ENCODE measurements at places on chromosomes 1 and 21.

DNA sequence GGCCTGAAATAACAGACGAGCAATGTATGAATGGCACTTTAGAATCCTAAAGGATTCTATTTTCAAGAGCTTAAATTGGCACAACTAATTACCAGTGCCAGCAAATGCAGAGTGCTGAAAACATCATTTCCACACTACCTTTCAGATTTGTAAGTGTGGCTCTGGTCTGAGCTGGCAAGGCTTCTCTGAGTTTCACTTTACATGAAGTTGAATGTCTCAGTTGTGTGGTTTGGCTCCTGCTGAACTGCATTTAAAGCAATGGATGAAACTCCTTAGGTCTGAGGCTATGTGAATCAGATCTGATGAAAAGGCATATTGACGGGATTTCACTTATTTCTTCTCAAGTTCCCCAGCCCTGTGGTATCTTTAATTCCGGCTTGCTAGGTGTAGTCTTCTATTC, 114.8 kb upstream of the PTGFR start:
- DNase-seq = no peak

DNA sequence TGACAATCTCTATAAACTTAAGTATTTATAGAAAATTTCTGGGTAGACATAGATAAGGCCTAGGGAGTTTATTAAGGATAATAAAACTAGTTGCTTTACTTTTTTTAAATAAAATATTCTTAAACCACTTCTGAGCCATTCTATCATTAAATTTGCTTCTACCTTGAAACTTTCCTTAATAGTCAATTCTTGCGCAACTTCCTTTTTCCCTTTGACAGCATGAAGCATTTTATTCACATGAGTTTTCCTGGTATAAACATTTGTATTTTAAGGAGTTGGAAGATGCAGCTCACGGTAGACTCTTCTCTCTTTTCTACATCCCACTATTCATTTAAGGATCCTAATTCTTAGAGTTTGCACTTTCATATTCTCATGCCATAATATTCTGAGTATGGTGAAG, 75.8 kb upstream of the DPH5 start:
- no peak for DNase-seq

DNA sequence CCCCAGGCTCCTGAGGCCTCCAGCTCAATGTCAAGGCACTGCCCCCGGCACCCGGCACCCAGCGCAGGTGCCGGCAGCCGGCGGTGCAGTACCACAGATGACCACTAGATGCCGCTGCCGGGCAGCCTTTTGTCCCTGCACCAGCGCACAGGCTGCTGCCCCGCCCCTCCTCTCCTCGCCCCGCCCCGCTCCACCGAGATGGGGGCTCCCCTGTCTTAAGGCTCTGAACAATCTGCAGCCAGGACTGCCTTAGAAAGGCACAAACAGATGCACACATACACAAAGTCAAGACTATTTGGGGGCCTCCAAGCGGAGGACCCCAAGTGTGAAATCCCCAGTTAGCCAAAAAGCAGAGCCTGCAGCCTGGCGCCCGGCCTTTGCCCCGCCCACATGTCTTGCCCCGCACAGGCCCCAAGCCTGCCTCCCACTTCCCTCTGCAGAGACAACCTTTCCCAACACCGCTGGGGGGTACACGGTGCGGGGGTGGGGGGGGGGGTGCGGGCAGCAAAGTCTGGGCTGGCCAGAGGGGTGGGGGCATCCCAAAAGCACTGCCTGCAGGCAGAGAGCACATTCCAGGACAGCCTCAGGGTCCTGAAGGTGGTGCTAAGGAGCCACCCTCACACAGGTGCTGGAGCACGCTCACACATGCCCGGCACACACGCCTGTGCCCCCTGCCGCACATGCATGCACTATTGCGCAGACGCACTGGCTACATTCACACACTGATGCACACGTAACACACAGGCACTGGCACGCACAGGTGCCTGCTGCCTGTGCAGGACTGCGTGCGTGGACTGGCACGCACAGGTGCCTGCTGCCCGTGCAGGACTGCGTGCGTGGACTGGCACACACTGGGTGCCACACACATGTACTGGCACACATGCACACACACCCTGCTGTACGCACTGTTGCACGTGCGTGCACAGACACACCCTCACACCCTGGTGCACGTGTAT, 37.1 kb downstream of the ARHGEF16 start:
- DNase-seq = peak; percentile 98

DNA sequence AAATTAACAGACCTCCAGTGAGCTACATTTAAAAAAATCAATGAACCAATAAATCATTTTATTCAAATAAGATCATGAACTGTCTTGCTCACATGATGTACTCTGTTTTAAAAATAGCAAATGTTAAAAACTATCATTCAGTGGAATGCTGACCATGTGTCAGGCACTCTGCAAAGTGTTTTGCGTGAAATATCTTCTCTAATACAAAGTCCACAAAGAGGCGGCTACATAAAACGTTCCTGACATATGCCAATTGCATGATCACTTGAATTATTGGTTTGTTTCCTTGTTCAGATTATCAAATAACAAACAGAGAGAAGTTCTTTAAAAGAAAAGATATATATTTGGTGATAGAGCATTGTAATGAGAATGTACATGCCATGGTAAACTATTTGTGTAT, 10.7 kb downstream of the FMO2 start:
- no peak for DNase-seq

DNA sequence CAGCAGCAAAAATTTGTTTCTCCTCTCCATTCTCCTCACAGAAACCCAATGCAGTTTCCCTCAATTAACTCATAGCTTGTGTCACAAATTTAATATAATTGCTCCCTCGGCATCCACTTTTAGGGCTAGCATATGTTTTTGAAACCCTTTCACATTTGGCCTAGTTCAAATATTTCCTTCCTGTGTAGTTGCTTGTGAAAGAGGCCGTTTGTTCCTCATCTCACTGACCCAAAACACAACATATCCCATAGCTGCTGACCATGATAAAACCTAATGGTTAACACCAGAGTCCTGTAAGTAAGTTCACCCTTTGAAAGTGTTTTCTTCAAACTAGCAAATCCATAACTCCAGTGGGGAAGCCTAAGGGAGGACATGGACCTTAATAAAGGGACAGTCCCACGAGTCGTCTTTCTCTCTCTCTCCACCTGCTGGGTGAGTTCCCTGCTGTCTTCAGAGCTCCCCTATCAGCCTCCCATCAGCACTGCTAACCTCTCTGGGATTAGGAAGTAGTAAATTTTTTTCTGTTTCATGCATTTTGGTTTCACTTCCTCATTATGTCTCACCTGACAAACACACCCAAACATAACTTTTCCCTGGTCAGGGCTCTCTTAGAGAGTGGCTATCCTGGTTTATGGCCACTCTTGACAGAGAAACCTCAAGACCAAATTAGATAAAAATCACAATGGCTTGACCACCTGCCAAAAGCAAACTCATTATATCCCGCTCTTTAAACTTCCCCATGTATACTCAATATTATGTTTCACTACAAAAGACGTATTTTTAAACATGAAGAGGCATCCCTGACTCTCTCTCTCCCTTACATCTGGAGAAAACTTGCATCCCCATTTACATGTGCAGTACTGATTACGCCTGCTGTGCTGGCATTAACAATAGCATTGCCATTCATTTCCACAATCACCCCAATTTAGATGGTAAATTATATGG, 177.7 kb upstream of the HP1BP3 start:
- DNase-seq = no peak

- DNase-seq = no peak
These were observed 9.6 kb downstream of the IGSF9 start for GRCh38 chr1:159935719-159936272.

DNA sequence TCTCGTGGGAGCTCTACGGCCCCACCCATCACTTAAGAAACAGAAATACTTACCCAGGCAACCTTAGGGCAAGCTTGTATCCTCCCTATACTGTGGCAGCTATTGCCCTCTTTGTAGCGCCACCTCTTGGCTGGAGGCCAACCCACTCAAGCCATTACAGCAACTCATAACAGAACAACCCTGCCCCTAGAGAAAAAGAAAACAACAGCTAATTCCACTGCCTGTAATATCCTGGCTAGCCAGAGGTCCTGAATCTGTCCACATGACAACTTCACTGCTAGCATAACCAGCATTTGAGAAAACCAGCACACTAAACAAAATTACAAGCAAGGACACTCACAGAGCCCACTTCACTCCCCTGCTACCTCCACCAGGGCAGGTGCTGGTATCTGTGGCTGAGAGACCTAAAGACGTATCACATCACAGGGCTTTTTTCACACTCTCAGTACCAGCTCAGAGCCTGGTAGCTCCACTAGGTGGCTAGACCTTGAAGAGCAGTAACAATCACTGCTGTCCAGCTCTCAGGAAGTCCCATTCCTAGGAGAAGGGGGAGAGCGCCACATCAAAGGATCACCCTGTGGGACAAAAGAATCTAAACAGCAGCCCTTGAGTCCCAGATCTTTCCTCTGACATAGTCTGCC, 14.5 kb upstream of the MX1 start:
- DNase-seq = no peak

DNA sequence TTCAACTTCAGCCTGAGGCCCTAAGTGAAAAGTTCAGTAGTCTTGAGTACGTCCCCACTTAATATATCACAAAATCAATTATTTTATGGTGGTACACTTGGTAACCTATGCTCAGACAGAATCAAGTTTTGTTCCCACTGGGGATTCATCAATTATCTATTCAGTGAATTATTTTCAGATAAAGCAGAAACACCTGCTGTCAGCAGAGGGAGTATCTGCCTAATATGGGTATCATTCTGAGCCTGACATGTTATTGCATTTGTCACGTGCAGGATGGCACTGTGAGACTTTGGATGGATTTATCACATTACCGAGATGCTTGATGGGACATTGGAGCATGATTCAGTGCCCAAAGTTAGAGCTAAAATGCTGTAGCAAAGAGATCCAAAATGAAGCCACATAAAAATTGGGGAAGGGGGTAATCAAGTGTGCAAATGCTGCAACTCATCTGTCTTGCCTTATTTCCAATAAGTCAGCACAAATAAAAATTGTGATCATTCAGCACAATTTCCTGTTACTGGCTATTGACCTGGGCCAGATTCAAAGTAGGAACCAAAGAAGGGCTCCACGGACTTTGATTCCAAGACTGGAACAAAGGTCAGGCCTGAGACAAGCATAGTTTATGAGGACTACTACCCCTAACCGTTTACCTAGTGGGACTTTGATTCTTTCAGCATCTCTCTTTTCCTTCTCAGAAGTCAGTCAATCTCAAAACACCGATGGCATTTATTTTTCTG, 657.6 kb downstream of the LMO4 start:
- DNase-seq = no peak

DNA sequence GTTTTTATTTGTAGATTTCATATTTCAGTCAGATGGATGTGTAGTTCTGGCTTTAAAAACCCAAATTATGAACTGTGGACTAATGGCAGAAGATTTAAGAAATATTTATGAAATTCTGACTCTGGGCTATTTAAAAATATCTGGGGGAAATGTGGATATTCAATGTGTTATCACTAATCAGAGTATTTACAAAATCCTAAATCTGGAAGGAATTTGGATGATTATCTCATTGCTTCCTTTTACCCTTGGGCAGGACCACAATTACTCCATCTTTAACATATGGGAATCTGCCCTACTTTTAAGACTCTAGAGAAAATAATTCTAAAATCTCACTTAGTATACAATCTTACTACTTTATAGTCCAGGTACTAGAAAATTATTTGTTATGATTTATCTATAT, 203.2 kb downstream of the PDE4B start:
- DNase-seq = no peak

DNA sequence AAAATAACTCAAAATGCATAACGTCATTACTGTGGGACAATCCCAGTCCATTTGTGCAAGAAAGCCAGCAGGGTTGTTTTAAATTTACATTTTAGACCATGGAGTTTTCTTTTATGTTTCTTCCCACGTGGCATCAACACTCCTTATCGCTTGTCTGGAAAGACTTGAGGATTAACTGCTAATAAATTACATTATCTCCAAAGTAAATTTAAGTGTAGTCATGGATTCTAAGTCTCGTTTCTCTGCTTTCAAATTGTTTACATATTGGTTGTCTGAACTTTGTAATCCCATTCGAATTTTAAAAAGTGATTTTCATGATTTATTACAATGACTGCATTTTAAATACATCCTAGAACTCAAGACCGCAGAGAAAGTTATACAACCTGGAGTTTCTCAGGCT, 119.3 kb upstream of the ADAMTS5 start:
- no peak for DNase-seq

DNA sequence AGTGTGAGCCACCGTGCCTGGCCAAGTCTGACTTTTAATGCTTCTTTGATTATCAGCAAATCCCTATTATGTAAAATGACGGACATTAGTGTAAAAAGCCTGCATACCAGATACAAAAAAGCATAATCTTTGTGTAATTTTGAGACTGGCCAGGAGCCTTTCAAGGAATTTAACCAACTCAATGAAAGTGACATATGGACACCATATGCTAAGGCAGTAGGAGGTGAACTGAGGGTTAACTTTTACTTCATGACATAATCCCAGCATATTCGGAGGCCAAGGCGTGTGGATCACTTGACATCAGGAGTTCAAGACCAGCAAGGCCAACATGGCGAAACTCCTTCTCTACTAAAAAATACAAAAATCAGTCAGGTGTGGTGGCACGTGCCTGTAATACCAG, 94.6 kb downstream of the EIF4G3 start:
- no peak for DNase-seq

GRCh38 chr21:37551993-37552355, 185.4 kb downstream of the DYRK1A start:
- DNase-seq = no peak

- no peak for DNase-seq
These were observed 45.2 kb downstream of the ADAMTS1 start for GRCh38 chr21:26800001-26800400.

DNA sequence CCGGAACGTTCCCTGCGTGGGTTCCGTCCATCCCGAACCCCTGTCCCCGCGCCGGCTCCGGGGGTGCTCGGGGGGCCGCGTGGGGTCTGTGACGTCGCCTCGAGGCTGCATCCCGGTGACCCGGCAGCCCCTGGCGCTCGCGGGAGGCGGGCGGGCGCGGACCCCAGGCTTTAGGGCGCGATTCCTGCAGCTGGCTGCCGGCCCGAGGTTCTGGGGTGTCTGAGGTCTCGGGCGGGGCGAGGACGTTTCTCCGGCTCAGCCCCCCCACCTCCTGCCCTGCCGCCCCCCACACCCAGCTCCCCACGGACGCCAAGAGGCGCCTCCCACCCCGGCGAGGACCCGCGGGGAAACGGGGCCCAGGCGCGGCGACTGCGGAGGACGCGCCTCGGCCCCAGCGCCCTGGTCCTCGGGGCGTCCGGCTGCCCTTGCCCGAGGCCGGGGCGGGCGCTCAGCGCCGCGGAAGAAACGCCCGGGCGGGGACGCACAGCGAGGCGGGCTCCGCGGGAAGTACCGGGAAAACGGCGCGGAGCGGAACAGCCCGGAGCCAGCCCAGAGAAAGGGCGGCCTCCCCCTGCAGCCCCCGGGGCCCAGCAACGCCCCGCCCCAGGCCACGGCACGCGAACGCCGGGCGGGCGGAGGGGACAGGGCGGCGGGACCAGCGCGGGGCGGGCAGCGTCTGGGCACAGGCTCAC, 1.3 kb upstream of the PCBP3 start:
- DNase-seq = no peak

- DNase-seq = peak; percentile 63
These were observed 73.2 kb downstream of the BCAR3 start for GRCh38 chr1:93608187-93609109.

- DNase-seq = no peak
These were observed 23.3 kb downstream of the LRRC41 start for GRCh38 chr1:46280092-46280491.

Data from activated CD8-positive, alpha-beta memory T cell treated with anti-CD3 and anti-CD28 coated beads, Interleukin-2, amount 50 U/mL, for 48 hours (primary cell).